ENCODE measurements at places on chromosomes 7 and 10. TPM values are rescaled to one million over a fixed set of nuclear protein-coding genes. Genes with fewer than 3 reads are reported as not detected.

DNA sequence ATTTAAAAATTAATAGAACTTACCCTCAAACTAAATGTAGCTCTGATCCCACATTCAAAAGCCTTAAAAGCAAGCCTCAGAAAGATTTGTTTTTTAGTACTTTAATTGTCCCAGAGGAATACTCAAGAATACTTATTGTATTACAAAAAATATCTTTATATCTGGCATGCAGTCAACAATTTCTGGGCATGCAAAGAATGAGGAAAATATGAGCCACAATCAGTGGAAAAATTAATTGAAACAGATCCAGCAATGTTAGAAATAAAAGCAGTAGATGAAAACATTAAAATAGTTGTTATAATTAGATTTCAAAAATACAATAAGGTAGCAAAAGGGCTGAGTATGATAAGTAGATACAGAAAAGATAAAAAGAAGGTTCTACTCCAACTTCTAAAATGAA is 154.7 kb downstream of the PON1 start:
- DNase-seq = no peak

- DNase-seq = no peak
Observed at GRCh38 chr7:149287622-149288021, 25.6 kb downstream of the ZNF783 start.

DNA sequence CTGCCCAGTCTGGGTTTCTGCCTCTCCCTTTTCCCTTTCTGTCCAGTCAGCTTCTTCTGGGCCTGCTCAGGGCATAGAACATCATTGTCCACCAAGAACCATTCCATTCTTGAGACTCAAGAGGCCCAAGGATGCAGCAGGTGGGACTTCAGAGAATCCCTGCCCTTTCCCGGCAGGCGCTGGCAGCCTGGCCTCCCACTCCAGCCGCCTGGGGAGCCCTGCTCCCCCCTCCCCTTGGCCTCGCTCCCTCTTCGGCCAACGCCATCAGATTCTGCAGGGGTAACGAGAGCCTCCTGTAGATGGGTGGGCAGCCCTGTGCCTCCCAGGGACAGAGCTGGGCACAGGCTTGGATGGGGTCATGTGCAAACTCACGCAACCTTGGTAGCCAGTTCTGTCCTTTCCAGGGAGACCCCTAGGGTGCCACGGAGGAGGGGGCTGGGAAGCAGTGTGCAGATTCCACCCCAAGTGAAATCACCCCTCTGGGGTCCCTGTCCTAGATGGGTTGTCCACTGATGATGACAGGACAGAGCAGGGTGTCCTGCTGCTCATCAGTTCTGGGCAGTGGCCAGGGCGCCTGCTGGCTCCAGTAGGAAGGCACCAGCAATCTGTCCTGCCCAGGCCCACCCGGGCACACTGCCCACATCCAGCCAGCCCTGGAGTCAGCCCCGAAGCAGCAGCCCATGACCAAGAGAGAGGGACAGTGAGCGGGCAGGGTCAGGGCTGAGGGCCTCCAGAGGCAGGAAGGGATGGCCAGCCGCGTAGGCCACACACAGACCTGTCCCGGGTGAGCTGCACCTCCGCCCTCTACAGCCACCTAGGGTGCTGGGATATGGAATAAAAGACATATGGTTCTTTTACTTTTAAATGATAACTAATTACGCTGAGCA is 47.7 kb downstream of the RASGEF1A start:
- DNase-seq = no peak

The OPN4 gene
- total RNA-seq = not detected

The FGL2 gene
- 9.9 TPM for total RNA-seq

DNA sequence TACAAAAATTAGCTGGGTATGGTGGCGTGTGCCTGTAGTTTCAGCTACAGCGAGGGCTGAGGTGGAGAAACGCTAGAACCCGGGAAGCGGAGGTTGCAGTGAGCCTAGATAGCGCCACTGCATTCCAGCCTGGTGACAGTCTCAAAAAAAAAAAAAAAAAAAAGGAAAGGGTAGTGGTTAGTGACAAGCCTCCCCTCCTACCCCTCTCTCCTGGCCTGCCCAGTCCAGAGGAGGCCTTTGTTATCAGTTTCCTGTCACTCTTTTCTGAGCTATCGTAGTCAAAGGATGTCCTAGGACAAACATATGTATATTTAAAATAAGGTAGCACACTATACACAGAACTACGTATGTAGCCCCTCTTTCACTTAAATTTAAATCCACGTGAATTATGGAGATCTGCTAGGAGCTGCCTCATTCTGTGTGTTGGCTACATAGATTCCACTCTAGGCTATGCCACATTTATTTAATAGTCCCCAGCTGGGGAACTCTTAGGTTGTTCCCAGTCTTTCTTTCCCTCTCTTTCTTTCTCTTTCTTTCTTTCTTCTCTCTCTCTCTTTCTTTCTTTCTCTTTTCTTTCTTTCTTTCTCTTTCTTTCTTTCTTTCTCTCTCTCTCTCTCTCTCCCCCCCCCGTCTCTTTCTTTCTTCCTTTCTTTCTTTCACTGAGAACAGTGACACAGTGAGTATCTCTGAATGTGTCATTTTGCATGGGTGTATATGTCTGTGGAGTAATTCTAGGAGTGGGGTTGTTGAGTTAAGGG is 3.9 kb downstream of the TSPAN15 start:
- DNase-seq = no peak

- no peak for DNase-seq
Observed at GRCh38 chr10:48300556-48300955, 5.9 kb upstream of the MAPK8 start.

DNA sequence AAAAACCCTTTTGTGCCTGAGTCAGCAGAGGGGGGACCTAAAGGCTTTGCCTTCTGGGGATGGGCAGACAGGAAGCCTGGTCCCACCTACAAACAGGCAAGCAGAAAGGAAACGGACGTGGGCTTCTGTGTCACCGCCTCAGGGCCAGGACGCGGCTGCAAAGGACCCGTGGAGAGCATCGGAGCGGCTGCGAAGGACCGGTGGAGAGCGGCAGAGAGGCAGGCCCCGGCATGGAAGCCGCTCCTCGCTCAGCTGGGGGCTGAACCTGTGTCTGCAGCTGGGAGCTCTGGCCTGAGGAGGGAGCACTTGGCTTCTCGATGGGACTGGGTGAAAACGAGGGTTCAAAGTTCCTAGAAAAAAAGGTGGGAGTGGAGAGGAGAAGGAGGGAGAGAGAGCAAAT is 125.4 kb upstream of the PPP2R2D start:
- DNase-seq = no peak

The CFAP43 gene
- not detected for total RNA-seq

The GDF2 gene
- not detected for total RNA-seq

DNA sequence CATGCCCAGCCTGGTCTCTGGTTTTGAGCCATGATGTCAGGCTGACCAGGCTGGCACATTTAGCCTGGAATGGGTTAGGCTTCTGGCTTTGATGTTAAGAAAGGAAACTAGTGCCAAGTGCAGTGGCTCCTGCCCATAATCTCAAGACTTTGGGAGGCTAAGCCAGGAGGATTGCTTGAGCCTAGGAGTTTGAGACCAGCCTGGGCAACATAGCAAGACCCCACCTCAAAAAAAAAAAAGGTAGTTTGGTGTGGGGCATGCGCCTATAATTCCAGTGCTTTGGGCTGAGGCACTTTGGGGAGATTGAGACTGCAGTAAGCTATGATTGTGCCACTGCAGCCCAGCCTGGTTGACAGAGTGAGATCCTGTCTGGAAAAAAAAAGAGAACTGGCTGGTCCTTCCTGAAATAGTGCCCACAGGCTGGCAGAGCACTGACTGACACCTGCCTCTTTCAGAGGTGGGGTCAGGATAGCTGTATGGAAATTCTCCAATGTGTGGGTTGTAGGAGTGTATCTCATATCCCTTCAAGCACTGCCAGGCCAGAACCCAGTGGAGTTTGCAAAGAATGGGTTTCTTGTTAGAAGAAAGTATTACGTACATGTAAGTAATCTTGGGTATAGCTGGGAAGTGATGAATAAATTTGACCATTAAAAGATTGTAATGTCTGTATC is 61.3 kb downstream of the KAT6B start:
- DNase-seq = no peak

DNA sequence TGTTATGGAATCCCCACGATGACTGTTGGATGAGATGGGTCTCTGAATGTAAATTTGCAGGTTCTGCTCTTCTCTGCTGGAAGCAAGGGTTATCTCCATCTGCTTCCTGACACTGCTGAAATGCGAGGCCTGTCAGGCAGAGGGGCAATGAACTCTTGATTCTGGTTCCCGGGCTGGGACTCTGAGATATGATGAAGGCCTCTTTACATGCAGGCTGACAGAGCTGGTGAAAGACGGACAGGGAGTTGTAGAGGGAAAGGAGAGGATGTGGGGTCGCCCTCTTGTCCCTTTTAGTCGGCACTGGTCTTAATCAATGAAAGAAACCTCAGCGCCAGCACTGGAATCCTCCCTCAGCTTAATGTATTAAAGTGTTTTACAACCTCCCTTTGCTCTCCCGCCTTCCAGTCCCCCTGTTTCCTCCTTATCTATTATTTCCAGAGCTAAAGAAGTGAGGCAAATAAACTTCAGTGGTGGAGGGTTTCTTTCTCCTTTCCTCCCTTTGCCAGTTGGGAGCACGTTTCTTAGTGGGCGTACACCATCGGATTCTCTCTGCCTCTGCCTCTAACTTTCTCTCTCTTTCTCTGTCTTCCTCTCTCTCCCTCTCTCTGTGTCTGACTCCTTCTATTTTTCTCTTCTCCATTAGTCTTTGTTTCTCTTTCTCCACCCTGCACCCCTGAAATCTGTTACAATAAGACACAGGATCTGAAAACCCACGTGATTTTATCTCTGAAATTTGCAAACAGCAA is 145.6 kb downstream of the BAMBI start:
- no peak for DNase-seq

The TRIM50 gene
- total RNA-seq = not detected

The FRMD4A gene
- 0.09 TPM for total RNA-seq

GRCh38 chr7:100885440-100886141 is 3.9 kb downstream of the UFSP1 start:
- no peak for DNase-seq

- DNase-seq = no peak
Observed at GRCh38 chr10:128063736-128064107, 62.5 kb downstream of the MKI67 start.

- no peak for DNase-seq
Observed at GRCh38 chr10:50577681-50578350, 45.9 kb downstream of the SGMS1 start.

- no peak for DNase-seq
Observed at GRCh38 chr10:80484676-80485075, 30.6 kb downstream of the TSPAN14 start.

DNA sequence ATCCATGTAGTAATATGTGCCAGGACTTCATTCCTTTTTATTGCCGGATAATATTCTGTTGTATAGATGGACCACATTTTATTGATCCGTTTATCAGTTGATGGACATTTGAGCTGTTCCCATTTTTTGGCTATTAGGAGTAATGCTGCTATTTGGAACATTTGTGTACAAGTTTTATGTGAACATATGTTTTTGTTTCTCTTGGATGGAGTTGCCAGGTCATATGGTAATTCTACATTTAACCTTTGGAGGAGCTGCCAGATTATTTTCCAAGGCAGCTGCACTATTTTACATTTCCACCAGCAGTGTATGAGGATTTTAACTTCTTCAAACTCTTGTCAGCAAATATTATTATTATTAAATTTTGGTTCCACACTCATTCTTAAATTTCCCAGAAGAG is 59.2 kb downstream of the C10orf90 start:
- DNase-seq = no peak

The LIPM gene
- not detected for total RNA-seq

- DNase-seq = no peak
Observed at GRCh38 chr7:108375668-108376067, 80.6 kb downstream of the NRCAM start.

- no peak for DNase-seq
Observed at GRCh38 chr10:13268841-13269240, 31.0 kb downstream of the PHYH start.

- no peak for DNase-seq
Observed at GRCh38 chr7:17302575-17303142, 4.2 kb downstream of the AHR start.

- no peak for DNase-seq
Observed at GRCh38 chr7:6056616-6057015, 25.4 kb downstream of the ANKRD61 start.

- no peak for DNase-seq
Observed at GRCh38 chr7:95609277-95609971, 13.1 kb upstream of the PDK4 start.

- no peak for DNase-seq
Observed at GRCh38 chr10:16408379-16408778, 28.4 kb upstream of the PTER start.

The UPK3BL2 gene
- total RNA-seq = 11.0 TPM

GRCh38 chr7:110568388-110568787 is 522.5 kb upstream of the LRRN3 start:
- no peak for DNase-seq

DNA sequence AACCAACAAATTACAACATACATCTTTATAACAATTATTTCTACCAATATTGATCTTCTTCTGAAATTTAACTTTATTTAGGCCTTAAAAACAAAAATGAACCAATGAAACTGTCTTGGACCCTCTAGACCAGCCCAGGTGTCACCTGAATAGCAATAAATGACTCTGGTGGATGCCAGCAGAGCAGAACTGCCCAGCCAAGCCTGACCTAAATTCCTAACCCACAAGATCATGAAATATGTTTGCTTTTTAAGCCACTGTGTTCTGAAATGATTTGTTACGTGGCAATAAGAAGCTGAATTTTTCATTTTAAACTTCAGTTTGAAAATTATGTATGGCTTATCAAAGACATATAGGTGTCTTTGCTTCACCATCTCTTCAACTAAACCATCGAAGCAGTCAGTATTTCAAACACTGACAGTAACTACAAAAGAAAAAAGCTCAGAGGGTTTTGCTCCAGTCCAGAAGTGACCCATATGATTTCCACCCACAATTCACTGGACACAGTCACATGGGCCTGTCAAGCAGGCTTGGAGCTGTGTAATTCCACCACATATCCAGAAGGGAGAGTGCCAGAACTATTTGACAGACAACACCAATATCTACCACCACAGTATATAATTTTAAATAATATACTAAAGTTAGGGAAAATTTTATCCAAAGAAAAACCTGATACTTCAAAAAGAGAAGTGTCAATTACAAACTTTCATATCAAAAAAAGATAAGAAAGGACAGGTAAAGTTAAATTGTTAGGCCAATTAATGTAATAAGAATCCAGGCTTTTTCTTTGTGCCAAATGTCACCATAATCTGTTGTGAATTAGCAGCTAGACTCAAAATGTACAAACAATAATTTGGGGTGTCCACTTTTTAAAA is 94.5 kb downstream of the KMT2C start:
- DNase-seq = no peak

The ADCK2 gene
- total RNA-seq = 23.2 TPM
